ENCODE measurements at places on chromosomes 2 and 18.

DNA sequence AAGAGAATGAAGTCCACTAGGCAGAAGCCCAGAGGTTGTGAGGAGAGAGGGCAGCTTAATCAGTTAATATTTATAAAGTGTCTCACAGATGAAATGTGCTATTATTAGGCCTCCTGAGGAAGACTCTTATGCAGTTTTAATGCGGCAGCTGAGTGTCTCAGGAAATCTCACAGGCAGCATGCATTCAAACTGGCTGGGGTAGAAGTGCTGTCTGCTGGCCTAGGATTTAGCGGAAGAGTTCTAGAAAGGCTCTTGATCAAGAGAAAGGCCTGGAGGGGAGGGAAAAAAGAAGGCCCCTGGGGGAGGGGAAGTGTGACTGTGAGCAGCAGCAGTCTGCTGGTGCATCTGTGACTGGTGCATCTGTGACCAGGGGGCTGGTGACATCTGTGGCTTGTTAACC lies 133.0 kb downstream of the FSHR start:
- DNase-seq = no peak

GRCh38 chr18:37398248-37398920 lies 167.2 kb downstream of the CELF4 start:
- no peak for DNase-seq

DNA sequence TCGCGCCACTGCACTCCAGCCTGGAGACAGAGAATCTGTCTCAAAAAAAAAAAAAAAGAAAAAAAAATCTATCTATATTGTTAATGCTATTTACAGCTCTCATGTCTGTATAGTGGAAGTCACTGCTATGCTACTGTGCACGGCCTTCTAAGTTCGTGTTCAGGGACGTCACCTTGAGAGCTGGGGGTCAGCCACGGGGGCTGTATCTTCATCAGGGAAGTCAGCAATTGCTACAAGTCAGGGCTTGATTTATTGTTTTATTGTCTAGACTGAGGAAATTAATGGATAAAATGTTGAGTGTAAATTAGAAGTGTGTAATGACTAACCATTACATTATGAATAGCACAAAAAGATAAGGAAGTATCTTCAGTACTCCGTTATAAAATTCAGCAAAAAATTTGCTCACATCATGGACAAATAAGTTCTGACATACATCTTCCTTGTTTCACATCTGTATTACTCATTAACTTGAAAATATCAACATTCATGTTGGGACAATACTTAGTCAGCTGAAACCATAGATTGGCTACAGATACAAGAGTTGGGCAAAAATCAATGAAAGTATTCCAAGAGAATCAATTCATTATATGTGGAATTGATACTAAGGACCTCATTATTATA lies 136.6 kb upstream of the SEC11C start:
- no peak for DNase-seq

GRCh38 chr18:8786483-8787370 lies 81.4 kb downstream of the MTCL1 start:
- DNase-seq = no peak

DNA sequence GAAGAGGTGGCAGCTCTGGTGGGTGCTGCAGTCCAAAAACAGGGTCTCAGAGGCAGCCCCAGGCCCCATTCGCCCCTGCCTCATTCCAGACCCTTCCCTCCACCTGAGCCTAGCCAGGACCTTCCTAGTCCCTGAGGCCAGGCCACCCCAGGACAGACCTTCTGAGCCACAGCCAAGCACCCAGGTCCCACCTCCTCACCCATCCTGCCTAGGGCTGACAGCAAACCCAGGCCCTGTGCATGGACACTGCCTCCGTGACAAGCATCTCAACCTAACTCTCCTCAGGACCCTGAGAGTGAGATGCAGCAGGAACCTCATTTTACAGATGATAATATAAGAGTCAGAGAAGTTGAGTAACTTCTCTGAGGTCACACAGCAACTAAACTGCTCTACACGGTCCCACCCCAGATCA lies 15.5 kb downstream of the ADRA2B start:
- DNase-seq = no peak

GRCh38 chr2:112920923-112921532 lies 10.1 kb downstream of the IL37 start:
- no peak for DNase-seq

GRCh38 chr2:216714376-216714775 lies 19.0 kb upstream of the IGFBP5 start:
- DNase-seq = no peak

DNA sequence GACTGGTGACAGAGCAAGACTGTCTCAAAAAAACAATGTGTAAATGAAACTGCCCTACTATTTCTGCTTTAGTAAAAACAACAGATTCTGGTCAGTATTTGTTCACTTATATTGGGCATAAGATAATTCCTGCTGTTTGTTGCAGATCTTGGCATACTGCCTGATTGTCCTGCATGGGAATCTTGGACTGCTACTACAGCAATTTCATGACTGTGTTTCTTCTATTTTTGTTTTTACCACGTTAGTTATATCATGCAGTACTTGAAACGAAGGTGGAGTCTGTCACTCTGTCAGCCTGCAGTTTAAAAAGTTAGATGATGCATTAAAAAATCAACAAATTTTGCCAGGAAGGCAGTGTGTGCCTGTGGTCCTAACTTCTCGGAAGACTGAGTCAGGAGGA lies 14.2 kb upstream of the CLASP1 start:
- no peak for DNase-seq

GRCh38 chr2:28101892-28102291 lies 211.4 kb downstream of the BABAM2 start:
- no peak for DNase-seq

- DNase-seq = no peak
These were observed 25.1 kb upstream of the CREB1 start for GRCh38 chr2:207504513-207505170.

GRCh38 chr2:156346731-156347130 lies 14.2 kb upstream of the NR4A2 start:
- no peak for DNase-seq

DNA sequence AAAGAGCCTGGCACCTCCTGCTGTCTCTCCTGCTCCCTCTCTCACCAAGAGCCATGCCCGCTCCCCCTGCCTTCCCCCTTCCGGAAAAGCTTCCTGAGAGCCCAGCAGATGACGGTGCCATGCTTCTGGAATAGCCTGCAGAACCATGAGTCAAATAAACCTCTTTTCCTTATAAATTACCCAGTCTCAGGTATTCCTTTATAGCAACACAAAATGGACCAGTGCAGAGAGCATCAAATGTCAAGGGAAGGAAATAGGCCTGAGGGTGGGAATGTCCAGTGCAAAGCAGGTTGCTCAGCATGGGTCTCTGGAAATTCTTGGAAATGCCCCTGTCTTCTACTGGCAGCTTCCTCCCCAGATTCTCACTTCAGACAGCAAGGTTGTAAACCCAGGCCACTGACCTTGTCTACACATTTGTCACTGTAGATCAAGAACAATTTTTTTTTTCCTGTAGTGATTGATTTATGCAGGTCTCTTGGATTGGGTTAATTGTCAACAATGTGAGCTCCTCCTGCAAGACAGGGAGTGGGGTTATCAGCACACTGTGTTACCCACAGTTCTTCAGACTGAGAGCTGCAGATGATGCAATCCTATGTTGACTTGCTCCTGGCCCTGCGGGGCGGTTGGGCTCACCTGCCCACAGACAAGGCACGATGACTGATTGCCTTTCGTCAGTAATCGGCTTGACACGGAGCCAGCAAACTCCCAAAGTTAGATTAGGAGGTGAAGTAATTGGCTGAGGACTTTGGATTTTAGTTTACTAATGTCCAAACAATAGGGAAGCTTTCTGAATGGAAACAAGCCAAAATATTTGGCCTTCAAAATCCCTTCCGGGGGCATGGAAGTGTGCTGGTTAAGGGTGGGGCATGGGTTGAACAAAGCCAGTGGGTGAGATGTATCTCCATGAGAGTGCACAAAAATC lies 5.4 kb upstream of the BOD1L2 start:
- no peak for DNase-seq

GRCh38 chr2:168801471-168801870 lies 966 bp upstream of the NOSTRIN start:
- no peak for DNase-seq

DNA sequence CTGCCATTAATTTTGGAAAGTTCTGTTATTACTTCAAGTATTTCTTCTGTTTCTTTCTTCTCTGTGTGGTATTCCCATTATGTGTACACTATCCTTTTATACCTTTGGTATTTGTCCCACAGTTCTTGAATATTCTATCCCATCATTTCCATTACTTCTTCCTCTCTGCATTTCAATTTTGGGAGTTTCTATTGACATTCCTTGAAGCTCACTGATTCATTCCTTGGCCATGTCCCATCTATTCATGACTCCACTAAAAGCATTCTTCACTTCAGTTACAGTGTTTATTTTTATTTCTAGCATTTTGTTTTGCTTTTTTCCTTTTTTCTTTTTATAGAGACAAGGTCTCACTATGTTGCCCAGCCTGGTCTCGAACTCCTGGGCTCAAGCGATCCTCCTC lies 30.3 kb downstream of the PROC start:
- no peak for DNase-seq

DNA sequence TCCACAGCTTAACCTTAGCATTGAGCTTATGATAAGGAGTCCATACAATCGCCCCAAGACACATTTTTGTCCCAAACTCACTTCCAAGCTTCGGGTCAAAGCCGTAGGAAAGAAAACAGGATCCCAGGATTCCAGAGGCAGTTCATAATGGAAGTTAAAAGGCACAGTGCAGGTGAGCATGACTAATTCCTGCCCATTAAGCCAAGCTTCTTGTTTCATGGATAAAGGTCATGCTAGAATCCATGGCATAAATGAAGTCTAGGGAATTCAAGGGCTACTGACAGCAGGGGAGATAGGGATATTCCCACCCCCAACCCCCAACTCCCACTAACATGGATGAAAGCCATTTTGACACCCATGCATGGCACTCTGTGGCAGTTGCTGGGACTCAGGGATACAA lies 10.2 kb upstream of the INPP4A start:
- DNase-seq = no peak

GRCh38 chr2:207863345-207863744 lies 93.6 kb upstream of the FZD5 start:
- DNase-seq = no peak

All from activated CD4-positive, alpha-beta T cell treated with anti-CD3 and anti-CD28 coated beads for 24 hours (primary cell).